ENCODE measurements at places on chromosomes 12 and 14.

DNA sequence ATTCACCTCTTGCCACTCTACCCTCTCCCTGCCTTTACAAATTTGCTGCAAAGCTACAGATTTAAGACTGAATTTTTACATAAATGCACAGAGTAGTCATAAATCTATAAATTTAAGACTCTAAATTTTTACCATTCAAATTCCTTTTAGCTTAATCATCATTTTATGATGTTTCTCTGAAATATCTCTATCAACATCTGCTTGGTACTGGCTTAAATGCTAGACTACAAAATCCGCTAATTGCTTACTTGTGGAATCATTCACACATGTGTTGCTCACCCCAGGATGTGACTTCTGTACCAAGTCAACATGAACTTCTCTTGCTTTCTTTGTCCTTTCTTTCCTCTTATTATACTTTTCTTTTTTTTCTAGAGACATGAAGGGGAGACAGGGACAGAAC, 109.2 kb downstream of the GALC start:
- no peak for DNase-seq

DNA sequence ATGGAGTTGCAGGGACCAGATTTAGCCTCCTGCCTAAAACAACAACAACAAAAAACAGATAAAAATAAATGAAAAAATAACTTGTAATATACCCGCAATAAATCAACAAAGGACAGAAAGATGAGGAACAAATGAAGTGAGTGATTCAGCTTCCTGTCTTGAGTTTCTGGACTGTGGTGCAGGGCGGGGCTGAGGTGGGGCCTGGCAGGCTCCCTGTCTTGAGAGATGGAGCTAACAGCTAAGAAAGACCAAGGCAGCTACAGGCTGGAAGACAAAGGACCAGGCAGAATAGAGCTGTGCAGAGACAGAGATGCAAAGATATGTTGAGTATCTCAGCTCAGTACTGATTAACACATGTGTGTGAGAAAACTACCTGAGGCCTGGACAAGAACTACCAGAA, 879.2 kb downstream of the AACS start:
- no peak for DNase-seq

- DNase-seq = no peak
These were observed 835 bp upstream of the ABHD4 start for GRCh38 chr14:22597265-22597664.

DNA sequence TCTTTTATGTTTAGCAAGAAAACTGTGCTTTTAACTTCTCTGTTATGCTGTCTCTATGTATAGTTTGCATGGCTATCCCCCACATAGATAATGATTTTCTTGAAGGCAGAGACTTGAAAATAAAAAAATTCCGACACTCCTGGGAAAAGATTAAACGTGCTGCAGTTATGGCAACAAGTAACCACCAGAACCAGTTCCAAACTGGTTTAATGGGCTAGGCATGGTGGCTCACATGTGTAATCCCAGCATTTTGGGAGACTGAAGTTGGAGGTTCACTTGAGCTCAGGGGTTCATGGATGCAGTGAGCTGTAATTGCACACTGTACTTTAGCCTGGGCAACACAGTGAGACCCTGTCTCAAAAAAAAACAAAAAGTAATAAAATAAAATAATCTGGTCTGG, 15.1 kb upstream of the CAPRIN2 start:
- no peak for DNase-seq

DNA sequence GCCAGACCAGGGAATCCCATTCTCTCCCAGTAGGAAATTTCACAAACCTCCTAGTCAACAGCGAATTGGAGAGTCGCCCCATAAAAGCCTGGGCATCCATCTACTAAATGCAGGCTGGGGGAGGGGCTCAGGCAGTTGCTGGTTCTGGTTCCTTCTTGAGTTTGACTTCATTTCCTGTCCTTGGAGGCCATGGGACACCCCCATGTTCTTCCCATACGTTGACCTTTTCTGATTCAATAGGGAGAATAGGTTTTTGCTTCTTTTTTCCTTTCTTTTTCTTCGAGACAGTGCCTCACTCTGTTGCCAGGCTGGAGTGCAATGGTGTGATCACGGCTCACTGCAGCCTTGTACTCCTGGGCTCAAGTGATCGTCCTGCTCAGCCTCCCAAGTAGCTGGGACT, 44.1 kb upstream of the TMEM263 start:
- no peak for DNase-seq

DNA sequence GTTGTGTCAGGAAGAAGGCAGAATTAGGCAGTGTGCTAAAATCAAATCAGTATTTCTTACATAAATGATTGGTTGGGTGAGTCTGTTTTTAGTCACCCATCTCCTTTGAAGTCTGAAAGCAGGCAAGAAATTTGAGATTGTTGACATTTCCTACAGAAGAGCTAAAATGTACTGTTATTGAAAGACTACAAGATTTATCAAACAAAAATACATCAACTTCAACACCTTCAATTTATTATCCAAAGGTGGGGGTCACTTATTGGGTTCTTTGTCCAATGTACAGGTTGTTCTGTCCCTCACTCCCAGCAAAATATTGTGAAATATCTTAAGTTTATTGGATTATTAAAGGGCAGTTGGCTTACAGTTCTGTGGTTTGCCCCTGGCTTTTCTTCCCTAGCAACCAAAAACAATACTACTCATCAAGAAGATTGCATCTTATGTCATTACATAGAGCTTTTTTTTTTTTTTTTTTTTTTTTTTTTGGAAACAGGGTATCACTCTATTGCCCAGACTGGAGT, 20.6 kb upstream of the PKP2 start:
- DNase-seq = no peak

DNA sequence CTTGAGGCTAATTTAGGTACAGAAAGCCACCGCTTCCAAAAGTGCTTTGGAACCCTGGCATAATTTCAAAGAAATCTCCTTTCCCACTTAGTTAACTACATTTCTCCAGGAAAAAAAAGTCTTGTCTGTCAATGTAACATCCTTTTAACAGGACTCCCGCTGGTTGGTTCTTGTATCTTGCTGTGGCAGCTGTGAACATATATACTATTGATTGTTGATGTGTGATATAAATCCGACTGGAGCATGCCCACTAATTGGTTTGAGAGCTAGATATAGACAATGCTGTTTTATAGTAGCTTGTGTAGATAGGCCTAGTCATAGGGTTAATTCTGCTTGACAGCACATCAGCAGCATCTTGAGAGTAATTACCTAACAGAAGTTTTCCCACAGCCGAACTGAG, 89.6 kb downstream of the MSRB3 start:
- no peak for DNase-seq

- DNase-seq = no peak
These were observed 20.6 kb upstream of the APOLD1 start for GRCh38 chr12:12764824-12765223.

- no peak for DNase-seq
These were observed at the start of gene RASSF9 for GRCh38 chr12:85836197-85837090. RASSF9 (minus strand) TSS chr12:85836409; CDS start chr12:85836201, 208 bp downstream.

DNA sequence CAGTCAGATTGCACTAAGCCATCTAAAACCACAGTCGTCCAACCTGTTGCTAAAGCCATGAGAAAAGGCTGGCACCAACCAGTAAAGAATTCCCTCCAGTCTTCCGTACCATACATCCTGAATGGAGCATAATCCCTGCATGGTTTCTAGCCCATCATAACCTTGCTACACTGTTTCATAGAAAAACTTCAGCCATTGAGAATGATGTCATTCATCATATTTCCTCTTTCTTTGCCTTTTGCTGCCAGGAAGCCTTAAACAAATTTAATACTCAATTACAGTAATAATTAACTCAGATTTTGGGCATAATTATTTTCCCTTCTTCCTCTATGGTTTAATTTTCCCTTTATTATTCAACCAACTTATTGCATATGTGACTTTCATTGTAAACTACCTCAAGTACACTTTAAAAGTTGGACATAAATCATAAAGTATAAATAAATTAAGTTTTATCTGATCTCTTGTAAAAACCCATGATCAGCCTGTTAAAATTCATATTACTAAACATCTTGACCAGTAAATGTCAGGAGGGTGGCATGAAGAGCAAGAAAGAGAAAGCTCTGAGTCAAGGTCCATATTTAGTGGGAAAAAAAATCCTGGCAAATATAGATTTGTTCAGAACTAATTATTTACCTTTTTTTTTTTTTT, 264.7 kb downstream of the ZFP36L1 start:
- no peak for DNase-seq

DNA sequence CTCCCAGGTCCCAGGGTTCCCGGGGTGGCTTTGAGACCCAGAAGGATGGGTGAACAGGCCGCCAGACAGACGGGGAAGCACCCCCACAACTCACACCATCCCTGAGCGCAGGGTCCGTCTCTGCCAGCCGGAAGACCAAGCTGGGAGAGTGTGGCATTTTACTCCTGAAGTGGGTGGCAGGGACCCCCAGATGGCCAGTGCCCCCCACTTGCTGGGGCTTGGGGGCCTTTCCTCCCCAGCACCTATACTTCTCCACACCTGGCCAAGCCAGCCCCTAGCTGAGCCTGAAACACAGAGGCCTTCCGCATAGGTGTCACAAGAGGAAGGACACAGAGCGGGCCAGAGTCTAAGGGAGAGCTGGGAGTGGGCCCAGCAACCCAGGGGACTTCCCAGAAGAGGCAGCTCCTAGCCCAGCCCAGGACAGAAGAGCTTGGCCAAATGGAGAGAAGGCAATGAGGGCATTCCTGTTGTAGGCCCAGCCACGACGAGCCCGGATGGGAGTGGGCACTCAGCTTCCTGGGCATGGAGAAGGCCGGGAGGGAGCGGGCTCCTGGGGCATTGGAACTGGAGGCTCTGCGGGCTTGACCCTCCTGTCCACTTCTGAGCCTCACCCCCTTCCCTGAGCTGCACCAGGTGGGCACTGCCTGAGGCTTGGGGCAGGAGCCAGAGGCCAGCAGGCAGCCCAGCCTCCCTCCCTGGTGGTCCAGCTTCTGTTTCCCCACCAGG, 3.3 kb downstream of the AHNAK2 start:
- no peak for DNase-seq

GRCh38 chr14:51006781-51007211, 62.5 kb upstream of the PYGL start:
- no peak for DNase-seq

GRCh38 chr12:26736563-26737486, 96.2 kb downstream of the ITPR2 start:
- DNase-seq = no peak

DNA sequence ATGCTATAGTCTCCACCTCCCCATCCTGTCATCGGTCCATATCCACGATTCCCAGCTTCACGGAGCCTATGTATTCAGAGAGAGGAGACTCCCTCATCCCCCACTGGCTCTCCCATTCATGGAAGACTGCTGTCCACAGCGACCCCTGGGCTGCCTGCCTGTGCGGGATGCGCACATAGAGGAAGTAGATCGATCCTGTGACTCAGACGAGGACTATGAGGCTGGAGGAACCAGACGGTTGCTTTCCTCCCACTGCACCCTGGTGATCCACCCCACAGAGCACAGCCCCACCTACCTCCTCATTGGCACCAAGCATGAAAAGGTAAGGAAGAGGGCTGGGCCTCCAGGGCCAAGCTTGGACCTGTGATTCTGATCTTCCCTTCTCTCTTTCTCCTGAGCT, 24.4 kb downstream of the PIGH start:
- no peak for DNase-seq

DNA sequence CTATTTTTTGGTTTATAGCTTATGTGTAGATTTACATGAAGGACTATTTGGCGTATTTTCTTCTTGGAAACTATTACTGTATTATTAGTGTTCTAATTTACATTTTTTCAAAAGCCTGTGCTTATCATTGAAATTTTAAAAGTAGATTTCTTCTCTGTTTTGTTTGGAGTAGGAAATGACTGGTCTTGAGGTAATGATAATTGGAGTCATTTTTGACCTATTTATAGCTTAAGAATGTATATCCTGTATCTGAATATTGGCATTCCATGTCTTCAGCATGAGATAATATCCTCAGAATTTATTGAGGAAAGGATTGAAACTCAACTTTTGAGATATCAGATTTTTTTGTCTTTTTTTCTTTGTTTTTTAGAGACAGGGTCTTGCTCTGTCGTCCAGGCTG, 193.4 kb downstream of the ERC1 start:
- no peak for DNase-seq

GRCh38 chr14:29078810-29079522, 312.4 kb downstream of the FOXG1 start:
- DNase-seq = no peak

DNA sequence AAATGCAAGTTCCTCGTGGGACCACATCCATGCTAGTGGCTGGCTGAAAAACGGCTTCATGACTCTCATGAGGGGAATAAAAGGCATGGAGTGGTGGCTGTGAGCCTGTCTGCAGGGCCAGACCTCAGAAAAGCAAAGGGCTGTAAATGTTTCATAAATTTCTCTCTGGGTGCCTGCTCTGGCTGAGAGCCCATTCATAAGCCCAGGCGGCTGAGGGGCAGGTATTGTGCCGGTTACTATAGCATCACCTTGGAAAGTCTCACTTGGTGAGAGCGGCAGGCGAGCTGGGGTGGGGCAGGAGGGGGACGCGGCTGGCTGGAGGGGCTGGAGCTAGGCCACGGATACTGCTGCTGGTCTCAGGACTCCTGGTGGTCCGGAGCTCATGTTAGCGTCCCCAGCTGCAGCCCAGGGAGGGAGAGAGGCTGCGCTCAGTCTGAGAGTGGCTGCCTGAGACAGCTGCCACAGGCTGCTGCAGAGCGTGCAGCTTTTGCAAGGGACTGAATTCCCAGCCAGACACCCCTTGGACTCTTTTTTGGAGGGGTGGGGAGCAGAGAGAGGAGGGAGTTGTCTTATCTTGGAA, at the start of gene SLC17A8:
Gene SLC17A8 (plus strand): TSS at position 431 of the 580 bp plus-strand sequence. CDS start 318 bp downstream, outside the sequence.
- no peak for DNase-seq

DNA sequence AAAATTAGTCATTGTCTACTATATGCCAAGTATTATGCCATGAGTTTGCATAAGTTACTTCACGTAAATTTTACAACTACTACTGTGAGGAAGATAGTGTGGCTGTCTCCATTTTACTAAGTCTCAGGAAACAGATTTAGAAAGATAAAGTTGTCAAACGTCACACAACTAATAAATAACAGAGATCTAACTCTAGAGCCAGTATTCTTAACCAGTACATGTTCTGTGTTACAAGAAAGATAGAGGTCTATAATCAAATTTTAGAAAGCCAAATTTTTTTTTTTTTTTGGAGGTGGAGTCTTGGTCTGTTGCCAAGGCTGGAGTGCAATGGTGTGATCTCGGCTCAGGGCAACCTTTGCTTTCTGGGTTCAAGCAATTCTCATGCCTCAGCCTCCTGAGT, 14.2 kb downstream of the CLEC4C start:
- no peak for DNase-seq

DNA sequence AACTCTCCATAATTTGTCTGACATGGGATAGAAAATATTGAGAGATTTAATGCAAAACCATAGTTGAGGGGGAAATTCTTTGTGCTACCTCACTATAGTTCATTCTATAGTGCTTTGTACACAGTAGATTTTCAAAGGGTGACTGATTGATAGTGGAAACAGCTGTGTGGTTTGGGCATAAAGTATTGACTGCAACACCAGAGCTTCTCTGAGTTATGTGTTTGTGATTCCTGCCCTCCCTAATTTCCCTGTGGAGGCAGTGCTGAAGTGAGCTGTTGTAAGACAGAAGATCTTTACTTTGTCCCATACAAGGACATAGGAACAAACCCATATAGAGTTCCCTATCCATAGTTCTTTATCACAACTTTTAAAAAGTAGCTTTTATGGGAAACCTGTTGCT, 47.1 kb downstream of the PTPRQ start:
- no peak for DNase-seq
